ENCODE measurements at places on chromosomes 2 and 18. TPM values are rescaled to one million over a fixed set of nuclear protein-coding genes. Genes with fewer than 3 reads are reported as not detected.

DNA sequence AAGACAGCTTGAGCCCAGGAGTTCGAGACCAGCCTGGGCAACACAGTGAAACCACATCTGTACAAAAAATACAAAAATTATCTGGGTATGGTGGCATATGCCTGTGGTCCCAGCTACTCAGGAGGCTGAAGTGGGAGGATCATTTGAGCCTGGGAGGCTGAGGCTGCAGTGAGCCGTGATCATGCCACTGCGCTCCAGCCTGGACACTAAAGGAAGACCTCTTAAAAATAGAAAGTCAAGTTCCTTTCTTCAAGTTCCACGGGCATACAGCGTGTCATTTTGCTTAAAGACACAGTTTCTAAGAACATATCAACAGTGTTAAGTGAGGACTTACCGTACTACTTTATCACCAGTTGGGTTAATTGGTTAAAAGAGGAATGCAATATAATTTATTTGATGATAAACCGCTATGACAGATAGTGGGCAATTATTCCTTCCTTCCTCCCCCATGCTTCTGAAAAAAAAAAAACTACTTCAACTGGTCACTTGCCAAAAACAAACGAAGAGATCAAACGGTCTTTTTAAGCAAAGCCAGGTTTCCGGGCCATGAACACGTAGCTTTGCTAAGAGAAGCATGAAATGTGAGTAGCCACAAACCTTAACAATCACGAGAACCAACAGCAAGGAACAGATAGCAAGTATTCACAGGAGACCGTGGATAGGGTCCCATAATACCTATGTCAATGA lies 21.4 kb downstream of the AP1S3 start:
- no peak for DNase-seq

- DNase-seq: no peak
Observed at GRCh38 chr2:48320742-48321141, 209.2 kb upstream of the STON1 start.

- no peak for DNase-seq
Observed at GRCh38 chr18:49733321-49733720, 80.0 kb downstream of the ACAA2 start.

Gene IL36RN
- total RNA-seq: not detected

Gene AMER3
- not detected for total RNA-seq
